ENCODE measurements at places on chromosomes 16 and 17. TPM values are rescaled to one million over a fixed set of nuclear protein-coding genes. Genes with fewer than 3 reads are reported as not detected.

GRCh38 chr17:75535119-75535537, 9.6 kb downstream of the LLGL2 start:
- peak; percentile 58 for DNase-seq

DNA sequence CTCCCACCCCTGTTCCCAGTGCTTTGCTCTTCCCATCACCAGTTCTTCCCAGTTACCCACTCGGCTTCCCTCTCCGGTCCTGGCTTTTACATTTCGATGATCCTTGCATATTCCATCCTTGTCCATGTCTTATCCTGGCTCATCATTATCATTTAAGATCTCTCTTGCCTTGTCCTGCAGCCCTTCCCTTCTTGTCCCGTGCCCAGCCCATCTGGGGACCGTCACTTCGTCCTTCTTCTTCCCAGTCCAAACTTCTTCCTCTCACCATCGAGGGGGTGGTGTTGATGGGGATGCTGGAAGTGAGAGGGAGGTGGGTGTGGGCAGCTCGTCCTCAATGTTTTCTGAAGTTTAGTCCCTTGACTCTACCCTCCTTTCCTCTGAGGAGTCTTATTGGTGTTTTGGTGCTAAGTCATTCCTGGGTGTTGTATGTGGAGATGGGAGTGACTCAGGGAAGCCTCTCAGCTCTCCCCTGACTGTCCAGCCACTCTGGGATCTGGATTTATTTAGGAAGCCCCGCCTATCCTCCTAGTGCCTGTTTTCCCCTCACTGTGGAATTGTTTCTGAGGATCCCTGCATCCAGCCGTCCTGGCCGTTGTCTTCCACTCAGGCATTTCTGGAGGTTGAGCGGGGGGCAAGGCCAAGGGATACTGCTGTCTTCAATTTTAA, 975 bp downstream of the SNX29 start:
- DNase-seq = no peak

DNA sequence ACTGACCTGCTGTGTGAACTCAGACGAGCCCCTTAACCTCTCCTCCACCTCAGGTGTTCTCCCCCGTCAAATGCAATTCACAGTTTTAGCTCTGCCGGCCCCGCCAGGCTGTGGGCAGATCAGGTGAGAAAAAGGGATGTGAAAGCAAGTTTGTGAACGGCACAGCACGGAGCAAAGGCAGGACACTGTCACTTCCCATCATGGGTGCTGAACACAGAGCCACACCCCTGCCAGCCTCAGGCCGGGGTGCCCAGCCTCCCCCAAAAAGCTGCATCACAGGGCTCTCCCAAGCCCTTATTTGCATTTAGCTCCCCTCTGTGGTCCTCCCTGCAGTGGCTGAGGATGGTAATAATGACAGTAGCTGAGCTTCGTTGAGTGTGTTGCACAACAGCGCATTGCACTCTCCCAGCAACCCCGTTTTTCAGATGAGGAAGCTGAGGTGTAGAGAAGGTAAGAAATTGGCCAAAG, 88.8 kb upstream of the TNRC6C start:
- no peak for DNase-seq

Gene HOXB7
- total RNA-seq = 0.54 TPM

Gene SALL1
- not detected for total RNA-seq

Gene CDH13
- total RNA-seq = under 0.01 TPM
